ENCODE measurements at places on chromosomes 5 and 9.

GRCh38 chr5:125798307-125798706 is 624.9 kb upstream of the GRAMD2B start:
- peak; percentile 19 for DNase-seq

DNA sequence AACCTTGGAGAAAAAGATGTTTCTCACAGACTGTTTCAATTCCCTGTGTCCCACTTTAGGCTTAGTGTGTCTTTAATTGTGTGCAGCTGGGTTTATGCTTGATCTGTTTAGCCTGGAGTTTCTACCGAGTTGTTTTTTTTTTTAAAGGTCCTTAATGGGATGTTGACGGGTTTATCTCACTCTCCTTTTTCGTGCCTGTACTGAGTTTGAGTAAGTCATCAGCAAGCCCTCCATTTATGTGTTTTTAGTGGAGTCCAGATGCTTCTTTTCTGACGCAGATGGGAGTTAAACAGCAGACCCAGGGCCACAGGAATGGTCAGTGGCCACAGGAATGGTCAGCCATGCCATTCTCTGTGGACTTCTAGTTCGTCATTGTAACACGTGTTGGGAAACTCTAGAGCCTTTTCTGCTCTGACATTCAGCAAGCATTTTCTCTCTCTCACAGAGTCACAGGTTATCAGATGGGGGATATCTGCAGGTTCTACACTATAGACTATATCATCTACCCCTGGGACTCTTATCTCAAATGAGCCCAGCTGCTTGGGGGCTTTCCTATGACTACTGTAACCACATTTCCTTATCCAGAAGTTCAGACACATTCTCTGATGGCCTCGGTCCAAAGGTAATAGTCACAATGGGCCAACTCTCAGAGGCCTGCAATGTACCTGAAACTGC is 190.5 kb downstream of the TTLL11 start:
- DNase-seq = no peak

DNA sequence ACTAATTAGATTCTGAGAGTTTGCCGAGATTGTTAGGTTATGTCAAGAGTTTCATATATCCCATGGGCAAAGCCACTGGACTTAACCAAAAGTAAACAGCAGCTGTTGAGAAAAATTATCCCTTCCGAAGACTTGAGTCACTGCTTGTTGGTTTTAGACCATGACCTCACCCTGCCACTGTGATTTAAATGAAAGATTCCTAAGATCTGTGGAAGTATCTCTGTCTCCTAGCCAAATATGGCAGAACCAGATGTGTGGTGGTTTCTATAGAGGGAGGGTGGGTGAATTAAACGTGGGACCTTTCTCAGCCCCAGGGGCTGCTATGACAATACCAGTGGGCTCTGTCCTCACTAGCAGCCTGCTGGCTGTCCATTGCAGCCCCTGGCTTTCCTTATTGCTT is 19.3 kb downstream of the DMRT3 start:
- no peak for DNase-seq

DNA sequence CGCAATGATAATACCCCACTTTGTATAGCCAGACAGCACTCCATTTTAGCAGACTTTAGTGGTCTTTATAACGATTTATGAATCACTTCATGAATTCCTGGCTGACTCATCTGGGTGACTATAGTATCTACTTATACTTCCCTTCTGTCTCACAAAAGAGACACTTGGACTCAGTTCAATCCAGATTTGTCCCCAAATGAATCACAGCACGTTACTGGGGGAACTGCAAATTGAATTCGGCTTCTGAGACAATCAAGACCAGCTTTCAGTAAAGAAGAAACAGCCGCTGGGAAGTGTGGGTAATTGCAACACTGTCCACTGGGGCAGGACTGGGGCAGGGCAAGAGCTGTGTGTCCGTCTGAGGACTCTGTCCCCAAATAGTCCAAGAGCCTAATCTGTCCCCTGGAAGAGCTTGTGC is 337.3 kb upstream of the RFX3 start:
- DNase-seq = peak; percentile 36

GRCh38 chr5:68748101-68748500 is 345.7 kb upstream of the SLC30A5 start:
- DNase-seq = no peak
